ENCODE measurements at places on chromosomes 13 and 19.

DNA sequence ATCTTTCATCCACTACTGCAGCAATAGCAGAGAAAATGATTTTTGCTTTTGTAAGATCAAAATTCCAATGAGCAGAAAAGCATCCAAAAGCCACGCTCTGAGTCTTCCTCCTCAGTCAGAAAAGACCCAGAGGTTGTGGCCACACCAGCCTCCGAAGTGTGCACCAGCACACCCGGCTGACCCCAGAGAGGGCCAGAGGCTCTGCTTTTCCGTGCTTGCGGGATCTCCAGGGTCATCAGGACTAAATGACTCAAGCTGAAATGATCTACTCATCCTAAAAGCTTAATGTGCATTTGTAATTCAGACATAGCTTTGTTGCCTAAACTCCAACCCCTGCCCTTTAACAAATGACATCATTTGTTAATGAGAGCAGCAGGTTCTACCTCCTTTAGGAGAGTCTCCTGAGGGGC is 16.5 kb downstream of the RXFP2 start:
- peak; percentile 68 for DNase-seq

GRCh38 chr19:2820112-2820702 is 539 bp downstream of the ZNF554 start:
- DNase-seq, result peak; percentile 33

- no peak for DNase-seq
Measured at GRCh38 chr13:99948907-99949678, 22.5 kb downstream of the ZIC5 start.

- no peak for DNase-seq
Measured at GRCh38 chr13:94753327-94753726, 41.0 kb upstream of the SOX21 start.

DNA sequence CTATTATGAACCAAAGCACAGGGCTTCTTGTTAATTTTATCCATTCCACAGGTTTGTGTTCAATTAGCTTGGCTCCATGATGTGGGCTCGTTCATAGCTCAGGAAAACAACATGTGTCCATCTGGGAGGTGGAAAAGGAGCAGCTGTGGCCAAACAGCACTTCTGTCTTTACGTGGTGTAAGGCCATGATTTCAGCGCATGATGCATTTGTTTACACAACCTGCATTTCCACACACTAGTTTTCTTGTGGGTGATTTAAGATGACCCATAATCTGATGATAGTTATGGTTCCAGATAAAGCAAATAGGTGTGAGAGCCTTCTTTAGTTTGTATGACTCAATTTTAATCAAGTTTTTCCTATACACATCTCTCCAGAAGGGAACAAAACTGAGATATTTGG is 101.7 kb downstream of the TNFRSF19 start:
- DNase-seq, result no peak

GRCh38 chr19:55437410-55437809 is 5.7 kb downstream of the SHISA7 start:
- peak; percentile 79 for DNase-seq

DNA sequence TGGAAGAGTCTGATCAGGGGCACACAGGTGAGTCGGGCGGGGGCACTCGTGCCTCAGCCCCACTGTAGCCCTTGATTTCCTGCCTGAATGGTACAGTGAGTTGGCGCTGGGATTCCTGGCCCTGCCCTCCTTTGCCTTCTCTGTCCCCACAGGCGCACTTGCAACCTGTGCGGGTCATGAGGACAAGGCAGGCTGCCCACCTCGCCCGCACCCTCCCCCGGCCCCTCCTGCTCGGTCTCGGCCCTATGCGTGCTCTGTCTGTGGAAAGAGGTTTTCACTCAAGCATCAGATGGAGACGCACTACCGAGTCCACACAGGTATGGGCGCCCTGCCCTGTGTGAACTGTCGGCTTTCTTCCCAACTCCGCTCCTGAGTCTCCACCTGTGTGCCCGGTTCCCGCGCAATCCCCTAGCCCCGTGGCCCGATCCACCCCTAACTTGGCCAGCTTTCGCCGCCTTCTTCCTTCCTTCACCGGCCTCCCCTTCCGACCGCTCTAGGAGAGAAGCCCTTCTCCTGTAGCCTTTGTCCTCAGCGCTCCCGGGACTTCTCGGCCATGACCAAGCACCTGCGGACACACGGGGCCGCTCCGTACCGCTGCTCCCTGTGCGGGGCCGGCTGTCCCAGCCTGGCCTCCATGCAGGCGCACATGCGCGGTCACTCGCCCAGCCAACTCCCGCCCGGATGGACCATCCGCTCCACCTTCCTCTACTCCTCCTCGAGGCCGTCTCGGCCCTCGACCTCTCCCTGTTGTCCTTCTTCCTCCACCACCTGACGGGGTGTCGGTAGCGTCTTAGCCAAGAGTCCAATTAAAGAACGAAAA is 1.6 kb upstream of the KMT2B start:
- peak; percentile 81 for DNase-seq

DNA sequence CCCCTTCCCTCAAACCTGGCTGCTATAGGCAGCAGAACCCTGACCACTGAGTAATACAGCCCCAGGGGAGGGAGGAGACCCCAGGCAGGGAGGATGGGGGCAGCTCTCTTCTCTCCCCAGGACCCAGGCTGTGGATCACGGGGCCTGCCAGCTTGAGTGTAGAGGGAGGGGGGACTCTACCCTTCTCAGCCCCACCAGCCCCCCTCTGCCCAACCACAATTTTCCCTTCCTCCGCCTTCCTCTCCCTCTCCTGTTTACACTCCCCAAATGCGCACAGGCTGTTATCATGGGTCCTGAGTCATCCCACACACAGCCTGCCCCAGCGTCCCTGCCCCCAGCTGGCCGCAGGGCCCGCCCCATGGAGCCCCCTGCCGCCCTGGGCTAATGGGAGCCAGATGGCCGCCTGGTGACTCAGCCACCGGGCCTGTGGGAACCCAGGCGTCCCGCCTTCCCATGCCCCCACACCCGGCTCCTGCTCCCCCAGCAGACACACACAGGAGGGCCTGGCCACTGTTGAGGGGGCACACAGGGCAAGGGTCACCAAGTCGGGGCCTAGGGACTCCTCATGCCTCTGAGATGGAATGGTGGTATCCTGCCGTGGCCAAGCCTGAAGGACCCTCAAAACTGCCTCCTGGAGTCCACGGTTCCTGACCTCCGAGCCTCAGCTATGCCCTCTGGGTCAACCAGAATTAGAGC is 13.6 kb downstream of the CCDC97 start:
- peak; percentile 97 for DNase-seq

DNA sequence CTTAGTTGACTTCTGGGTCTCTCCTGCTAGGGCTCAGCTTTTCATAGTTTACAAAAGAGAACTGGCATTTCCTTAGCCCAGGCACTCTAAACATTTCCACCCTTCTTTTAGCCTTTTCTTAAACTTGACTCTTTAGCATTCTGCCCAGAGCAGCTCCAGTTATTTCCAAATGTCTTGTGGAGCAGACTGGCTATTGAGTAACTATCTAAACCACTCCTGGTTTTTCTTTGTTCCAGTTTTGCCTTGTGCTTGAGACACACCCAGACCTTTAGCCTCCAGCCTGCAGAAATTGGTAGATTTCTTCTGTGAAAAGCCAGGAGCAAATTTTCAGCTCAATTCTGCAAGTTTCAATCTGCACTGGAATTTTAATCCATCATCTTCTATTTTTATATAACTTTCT is 1813.1 kb downstream of the OLFM4 start:
- no peak for DNase-seq

GRCh38 chr19:14533450-14533849 is 4.1 kb downstream of the TECR start:
- DNase-seq, result no peak

DNA sequence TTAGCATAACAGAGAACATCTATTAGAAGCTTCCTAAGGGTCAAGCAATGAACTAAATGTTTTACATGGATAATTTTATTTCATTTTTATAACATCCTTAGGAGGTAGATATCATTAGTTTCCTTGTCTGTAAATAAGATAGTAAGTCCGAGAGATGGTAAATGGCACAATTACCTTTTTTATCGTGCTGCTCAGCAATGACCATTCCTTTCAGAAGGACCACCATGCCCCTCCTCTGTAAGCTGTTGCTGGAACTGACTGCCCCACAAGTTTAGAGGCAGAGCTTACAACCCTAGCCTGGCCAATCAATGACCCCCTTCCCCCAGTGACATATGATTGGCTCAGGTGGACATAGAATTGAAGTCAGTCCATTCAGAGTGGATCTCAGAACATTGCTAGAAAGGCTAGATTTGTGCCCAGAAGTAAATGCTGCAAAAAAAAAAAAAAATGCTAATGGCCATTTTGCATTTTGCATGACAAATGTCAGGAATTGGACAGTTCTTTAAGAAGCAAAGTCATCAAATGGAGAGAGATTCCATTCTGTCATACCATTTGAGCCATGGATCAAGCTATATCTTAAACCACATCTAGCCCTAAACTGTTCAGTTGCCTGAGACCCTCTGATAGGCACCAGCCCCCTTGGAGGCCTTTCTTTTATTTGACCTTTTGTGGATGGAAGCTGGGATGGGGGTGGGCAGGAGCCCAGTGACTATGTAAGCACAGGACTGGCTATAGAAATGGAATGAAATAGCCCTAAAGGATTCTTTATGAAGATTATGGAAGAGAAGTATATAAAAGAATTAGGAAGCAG is 668.3 kb downstream of the UQCRFS1 start:
- DNase-seq, result no peak

- DNase-seq, result no peak
Measured at GRCh38 chr19:52099497-52100138, 4.1 kb upstream of the ZNF841 start.

DNA sequence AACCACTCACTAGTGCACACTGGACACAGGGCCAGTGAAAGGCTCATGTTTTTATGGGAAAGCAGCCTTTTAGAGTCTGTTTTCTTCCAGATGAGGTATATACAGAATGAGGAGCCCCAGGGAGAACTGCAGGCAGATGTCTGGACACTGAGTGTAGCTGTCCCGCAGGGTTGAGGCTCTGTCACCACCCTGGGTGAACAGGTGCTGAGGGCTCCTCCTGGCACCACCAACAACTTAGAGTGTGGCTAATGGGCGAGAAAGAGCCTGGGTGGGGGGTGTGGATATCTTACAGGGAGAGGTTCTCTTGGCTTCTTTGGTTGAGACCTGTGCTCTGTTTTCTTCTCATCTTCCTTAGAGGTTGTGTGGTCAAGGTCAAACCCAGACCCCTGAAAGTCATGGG is 202.1 kb upstream of the GPR12 start:
- DNase-seq, result no peak

- DNase-seq, result no peak
Measured at GRCh38 chr19:38557205-38557799, 60.5 kb downstream of the MAP4K1 start.

DNA sequence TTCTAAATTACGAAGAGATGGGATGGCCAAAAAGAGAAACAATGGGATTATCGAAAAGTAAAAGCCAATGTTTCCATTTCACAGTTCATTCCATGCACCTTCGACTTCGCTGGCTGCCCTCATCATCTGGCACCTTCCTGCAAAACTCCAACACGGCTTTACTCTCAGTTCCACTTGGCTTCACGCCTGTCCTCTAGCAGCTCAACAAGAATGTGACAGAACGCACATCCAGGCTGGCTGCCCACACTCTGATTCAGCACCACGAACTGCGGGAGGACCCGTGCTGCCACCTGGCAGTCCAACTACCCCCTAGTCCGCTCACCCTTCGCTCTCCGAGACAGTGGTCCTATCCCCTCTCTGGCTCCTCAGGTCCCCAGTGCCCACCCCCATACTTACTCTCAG is 11.7 kb downstream of the ATP7B start:
- peak; percentile 40 for DNase-seq

GRCh38 chr13:95707442-95708390 is 30.8 kb downstream of the DNAJC3 start:
- no peak for DNase-seq

- DNase-seq, result peak; percentile 78
Measured at GRCh38 chr19:1172353-1173158, 1.5 kb downstream of the SBNO2 start.

DNA sequence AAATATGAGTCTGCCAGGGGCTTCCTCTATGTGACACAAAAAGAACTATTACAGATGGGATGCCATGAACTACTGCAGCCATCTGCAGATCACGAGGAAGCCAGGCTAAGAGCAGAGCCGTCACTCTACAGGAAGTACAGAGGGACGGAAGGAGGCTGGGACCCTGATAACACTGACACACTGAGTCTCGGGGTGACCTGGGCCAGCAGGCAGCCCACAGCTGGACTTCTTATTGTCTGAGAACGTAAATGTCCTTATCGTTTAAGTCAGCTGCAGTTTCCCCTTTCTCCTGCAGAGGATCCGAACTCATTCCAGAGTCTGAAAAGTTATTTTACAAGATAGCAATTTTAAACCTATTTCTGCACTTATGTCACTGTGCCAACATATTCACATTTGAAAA is 20.7 kb downstream of the PARP4 start:
- DNase-seq, result no peak

DNA sequence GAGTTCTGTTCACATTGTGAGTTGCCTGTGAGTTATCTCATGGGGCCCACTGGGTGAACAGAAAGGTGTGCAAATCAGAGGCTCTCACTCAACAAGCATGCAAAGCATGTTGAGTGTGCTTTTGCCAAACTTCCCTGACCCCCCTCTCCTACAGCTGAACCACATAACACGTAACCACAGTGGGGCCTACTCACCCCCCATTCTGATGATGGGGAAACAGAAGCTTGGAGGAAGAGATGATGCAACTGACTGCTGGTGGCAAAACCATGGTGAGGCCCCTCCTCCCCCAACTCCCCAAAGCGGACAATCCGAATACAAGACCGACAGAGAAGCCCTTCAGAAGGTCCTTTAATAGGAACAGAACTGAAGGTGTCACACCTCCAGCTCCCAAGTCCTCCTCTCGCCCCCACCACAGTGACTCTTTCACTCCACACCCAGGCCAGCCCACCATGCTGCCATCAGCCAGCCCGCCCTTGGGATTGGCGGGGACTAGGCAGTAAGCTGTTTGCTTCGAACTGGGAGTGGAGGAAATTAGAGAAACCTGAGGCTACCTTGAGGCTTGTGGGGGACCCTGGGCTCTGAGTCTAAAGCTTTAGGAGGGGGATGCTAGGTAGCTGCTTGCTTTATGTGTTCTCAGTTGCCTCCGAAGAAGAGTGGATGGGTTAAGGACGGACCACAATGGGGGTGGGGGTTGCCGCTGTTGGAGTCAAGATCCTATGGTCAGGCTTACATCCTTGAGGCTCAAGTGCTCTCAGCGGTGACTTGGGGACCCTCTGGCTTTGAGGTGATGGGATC is 3.8 kb downstream of the ZNF784 start:
- no peak for DNase-seq

GRCh38 chr13:84705982-84706710 is 823.9 kb upstream of the SLITRK1 start:
- no peak for DNase-seq

GRCh38 chr19:4343370-4344307 is at the start of gene MPND:
Gene MPND (plus strand): TSS chr19:4343562. CDS start chr19:4343594, 32 bp downstream.
- peak; percentile 96 for DNase-seq

GRCh38 chr19:7535047-7535997 is at the start of gene PNPLA6:
Gene PNPLA6 (plus strand): TSS chr19:7535717. CDS start chr19:7535789, 72 bp downstream.
- DNase-seq, result peak; percentile 97

DNA sequence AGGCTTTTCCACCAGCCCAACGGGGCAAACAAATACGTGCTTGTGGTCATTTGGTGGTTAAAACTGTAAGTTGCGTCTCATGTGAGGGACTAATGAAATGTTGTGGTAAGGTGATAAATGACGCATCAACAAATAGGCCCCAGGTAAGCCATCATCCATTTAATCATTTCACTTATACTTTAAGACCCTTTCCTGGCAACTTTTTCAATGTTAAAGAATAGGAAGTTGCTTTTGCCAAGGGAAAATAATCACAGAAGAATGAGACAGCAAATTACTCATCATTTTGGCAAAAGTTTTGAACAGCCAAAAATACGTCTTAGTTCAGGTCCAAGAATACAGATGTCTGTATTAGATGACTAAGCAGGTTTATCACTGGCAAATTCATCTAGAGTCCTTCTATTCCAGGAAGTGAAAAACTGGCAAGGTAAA is 660.4 kb downstream of the SLITRK1 start:
- DNase-seq, result peak; percentile 16

- DNase-seq, result no peak
Measured at GRCh38 chr19:46887240-46887782, 26.5 kb downstream of the ARHGAP35 start.
